GM03348 (cell line): ENCODE measurements at places on chromosomes 4 and X.

- DNase-seq, result no peak
Observed at GRCh38 chr4:159828687-159829086, 725.8 kb downstream of the RAPGEF2 start.

GRCh38 chr4:139826426-139826825 is 160.8 kb downstream of the MGST2 start:
- no peak for DNase-seq

DNA sequence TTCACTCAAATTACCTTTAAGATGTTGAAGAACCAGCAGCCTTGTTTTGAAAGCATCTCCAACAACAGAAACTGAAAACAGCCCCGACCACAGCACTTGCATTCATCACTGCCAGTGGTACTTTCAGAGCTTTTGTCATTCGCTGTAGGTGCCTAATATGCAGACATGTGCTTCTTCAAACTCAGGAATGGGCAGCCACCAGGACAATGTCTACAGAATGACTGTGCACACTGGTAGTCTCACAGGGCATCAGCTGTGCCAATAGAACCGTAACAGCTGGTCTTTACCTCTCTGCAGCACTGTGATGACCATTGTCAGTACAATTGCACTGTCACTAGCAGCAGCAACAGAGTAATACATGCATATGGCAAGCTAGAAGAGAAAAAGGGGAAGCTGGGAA is 1149.7 kb downstream of the STPG2 start:
- no peak for DNase-seq

DNA sequence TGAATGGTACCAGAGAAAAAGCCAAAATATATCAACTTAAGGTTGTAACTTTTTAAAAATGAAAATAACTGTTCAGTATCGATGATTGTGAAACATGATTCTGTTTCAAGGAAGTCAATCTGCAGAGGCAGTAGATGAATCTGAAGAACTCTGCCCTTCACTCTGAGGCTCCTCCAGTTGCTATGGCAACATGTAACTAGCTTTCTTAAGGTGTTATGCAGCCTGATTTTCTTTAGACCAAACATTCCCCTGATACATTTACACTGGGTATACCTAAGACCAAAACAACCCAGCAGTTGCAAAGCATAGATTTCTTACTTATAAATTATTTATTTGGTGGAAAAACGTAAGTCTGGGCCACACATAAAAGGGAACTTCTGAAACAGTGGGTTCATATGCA is 133.6 kb upstream of the RASGEF1B start:
- DNase-seq, result no peak

GRCh38 chr4:11565899-11566298 is 137.2 kb upstream of the HS3ST1 start:
- no peak for DNase-seq

DNA sequence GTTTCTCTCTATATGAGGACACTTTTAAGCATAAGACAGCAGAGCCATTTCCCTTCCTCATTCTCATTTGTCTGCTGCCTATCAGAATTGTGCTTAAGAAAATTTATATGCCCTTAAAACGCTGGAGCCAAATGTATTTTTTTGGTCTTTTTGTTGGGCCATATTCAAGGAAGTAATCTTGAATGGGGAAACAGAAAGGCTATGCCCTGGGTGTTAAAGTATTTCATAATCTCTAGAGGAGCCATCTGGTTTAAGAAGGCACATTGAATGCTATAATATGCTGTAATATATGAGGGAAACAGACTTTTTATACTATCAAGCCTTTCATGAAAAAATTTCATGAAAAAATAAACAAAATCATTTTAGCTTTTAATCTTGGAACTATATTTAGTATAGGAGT is 4.3 kb downstream of the DMD start:
- no peak for DNase-seq

DNA sequence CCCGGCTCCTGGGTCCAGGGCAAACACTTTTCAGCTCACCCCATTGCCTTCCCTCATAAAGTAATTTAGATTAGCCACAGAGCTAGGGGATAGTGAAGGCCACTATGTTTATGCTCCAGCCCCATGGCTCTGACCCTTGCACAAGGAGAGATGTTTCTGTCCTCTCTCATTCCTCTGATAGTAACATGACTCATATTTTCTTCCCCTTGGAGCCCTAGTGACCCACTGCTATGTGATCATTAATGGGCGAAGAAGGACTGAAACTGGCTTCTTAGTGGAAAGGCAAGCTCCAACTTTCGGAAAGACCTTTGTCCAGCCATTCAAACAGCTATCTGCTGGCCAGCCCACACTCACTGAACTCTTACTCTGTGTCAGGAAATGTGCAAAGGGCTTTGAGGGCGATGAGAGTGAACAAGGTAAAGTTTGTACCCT is 12.3 kb downstream of the CLDN2 start:
- DNase-seq, result peak; percentile 17

GRCh38 chr4:35793045-35793722 is 451.1 kb downstream of the ARAP2 start:
- no peak for DNase-seq

GRCh38 chr4:37978248-37978924 is 18.2 kb downstream of the PTTG2 start:
- peak; percentile 14 for DNase-seq

DNA sequence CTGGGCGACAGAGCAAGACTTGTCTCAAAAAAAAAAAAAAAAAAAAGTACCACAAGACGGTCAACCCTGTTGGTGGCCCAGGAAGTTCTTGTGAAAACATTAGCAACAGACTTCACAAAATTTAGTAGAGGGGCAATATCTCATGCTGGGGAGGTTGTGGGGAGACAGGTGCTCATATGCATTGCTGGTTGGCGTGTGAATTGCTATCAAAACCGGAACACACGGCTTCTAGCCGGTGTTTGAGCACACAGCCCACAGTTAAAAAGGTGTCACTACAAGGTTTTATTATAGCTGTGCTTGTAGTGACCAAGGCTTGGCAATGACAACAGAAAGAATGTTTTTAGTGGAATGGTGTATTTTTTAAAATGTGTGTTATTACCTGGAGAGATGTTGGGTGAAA is 41.8 kb downstream of the SMS start:
- DNase-seq, result no peak

DNA sequence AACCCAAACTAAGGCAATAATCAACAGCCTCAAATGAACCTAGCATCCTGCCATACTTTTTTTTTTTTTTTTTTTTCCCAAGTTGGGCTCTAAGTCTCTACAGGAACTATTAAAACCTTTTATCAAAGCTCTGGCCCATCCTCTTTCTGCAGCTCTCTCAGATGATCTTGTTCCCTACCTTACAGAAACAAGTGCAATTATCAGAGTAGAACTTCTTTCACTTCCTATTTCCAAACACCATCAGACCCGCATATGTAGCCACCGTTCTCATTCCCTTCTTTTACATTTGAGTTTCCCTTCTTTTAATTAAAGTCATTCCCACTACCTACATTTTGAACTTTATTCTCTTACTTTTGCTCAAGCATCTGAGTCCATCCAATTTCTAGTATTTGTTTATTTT is 690.6 kb downstream of the DMD start:
- no peak for DNase-seq

DNA sequence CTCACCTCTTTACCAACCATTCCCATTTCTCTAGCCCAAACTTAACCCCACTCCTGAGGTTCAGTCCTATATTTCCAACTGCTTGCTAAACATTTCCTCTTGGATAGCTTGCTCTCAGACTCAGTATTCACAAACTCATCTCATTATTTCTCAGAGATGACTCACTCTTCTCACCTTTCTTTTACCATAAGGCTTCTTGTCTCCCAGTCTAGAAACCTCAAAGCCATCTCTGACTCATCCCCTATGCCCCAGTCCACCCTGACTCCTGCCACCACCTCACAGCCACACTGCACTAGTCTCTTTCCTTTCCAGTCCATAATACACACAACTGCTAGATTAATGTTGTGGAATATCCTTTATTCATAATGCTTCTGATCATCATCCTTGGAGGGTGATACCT is 4.8 kb downstream of the FRMPD3 start:
- DNase-seq, result no peak

- no peak for DNase-seq
Observed at GRCh38 chrX:85379174-85379907, at the start of gene POF1B. TSS of gene POF1B (minus strand) at chrX:85379665. CDS start at chrX:85379454, 211 bp downstream.
